ENCODE measurements at places on chromosomes 11 and 22. TPM values are rescaled to one million over a fixed set of nuclear protein-coding genes. Genes with fewer than 3 reads are reported as not detected.

The OR51B5 gene
- not detected for total RNA-seq

The ZNF215 gene
- total RNA-seq = 5.7 TPM

The SPDYC gene
- not detected for total RNA-seq

The PLEKHB1 gene
- total RNA-seq = not detected

The CBLIF gene
- total RNA-seq = not detected

The MS4A4A gene
- total RNA-seq = not detected
